Urinary bladder (tissue), 4 donors: ENCODE measurements at places on chromosomes 3 and 15. TPM values are rescaled to one million over a fixed set of nuclear protein-coding genes. Genes with fewer than 3 reads are reported as not detected.

PDZRN3 gene
- 98.0 TPM for polyA plus RNA-seq

PYGO1 gene
- 4.9 TPM for polyA plus RNA-seq

MCF2L2 gene
- polyA plus RNA-seq = 0.44 TPM

XYLB gene
- polyA plus RNA-seq = 2.2 TPM

LYZL4 gene
- not detected for polyA plus RNA-seq

C3orf22 gene
- not detected for polyA plus RNA-seq
